ENCODE measurements at places on chromosomes 3 and 15.

GRCh38 chr15:88894819-88895767 is at the start of gene HAPLN3:
Gene HAPLN3, minus strand, starts transcription at chr15:88895544. Its CDS starts 8,246 bp downstream, at chr15:88887298.
- DNase-seq: peak; percentile 87

DNA sequence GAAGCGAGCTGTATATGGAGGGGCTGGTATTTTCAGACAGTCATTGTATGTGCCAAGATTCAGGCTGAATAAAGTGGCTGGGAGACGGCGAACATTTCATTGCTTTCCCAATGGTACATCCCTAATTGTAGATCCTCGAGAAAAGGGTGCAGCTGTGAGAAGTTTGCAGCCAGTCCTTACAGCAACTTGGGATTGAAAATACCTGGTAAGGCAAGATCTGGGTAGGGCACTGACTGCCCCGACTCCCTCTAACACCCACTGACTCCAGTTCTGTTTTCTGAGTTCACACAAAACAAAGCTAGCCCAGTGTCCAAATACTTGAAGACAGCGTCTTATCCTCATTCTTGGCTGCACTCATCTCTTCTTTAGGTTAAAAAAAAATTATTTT is 63.7 kb downstream of the EDEM1 start:
- DNase-seq: no peak

- DNase-seq: no peak
These were observed 55.6 kb downstream of the LHFPL4 start for GRCh38 chr3:9497821-9498565.

DNA sequence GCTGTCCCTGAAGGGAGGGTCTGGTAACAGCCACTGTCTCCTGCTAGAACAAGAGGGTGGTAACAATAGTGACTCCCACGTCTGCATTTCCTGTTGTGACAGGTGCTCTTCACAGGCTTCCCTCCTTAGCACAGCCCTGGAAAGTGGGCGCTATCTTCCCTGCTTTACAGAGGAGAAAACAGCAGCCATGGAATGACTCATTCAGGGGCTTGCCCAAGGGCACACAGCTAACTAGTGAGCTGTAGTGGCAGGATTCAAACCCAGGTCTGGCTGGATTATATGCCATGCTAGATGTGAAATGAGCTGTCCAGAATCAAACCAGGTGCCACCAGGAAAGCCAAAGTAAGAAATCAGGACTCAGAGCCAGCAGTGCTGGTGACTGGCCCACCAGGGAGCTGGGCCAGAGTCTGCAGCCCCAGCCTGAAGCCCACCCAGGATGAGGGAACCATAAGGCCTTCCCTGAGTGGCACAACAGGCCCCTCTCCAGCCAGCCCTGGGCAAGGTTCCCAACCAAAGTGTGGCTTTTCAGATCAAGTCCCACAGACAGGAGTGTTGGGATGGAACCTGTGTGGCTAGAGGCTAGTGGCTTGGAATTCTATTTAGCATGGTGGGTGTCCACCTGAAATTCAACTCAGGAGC is 102.4 kb downstream of the ETFA start:
- peak; percentile 25 for DNase-seq

DNA sequence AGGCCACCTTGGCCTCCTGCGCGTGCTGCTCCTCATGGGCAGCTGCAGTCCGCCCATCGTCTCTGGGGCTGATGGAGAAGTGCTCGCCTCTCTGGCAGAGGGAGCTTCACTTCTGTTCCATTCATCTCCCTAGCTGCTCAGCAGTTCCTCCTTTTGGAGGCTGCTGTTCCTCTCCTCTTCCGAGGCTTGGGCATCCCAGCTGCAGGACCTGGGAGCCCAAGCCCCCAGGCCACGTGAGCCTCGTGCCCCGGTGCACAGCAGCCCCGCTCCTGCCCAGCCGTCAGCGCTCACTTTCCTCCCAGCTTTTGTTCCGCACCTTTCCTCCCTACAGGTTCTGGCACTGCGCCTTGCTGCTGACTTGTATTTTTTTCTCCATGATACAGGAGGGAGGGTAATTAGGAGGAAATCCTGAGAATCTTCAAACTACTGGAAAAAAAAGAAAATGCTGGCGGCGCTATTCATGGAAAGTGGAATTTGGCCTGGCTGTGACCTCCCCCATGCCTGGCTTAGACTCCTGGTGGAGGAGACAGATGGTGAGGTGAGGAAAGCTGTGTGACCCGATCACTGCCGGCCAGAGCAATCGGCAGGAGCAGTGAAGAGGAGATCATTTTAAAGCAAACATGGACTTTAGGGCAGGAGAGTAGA is 210.1 kb downstream of the CHST2 start:
- DNase-seq: peak; percentile 27

- no peak for DNase-seq
These were observed 132.3 kb downstream of the LRRK1 start for GRCh38 chr15:101051291-101052030.

GRCh38 chr15:73899197-73900094 is 26.1 kb downstream of the TBC1D21 start:
- DNase-seq: peak; percentile 74

DNA sequence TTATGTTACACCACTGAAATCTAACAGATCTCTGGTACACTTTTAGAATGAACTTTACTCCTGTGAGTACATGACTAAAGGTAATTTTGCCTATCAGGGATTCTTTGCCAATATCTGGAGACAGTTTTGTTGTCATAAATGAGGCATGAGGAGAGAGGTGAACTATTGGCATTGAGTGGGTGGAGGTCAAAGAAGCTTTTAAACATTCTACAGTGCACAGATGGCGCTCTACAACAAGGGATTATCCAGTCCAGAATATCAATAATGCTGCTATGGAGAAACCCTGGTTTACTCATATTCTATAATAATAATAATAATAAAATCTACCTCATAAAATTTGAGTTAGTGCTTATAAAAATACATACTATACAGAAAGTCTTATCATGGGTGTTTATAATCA is 702.3 kb downstream of the SI start:
- DNase-seq: no peak

DNA sequence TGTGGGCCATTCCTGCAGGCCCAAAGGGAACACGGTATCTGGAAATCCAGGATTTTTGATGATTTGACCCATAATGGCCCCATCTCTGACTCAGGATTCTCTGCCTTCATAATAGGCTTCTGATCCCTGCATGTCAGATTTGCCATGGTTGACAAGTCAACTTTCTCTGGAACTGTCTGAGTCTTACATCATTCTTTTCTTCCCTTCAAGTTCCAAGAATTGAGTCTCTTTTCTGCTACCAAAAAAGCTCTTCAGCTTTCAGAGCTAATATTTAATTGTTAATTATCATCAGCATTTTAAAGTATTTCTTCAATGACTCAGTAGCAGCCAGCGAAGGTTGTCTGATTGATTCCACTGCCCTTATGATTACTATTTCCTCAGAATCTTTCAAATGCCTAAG is 244.4 kb upstream of the COL8A1 start:
- no peak for DNase-seq

GRCh38 chr3:196559826-196560225 is 8.5 kb downstream of the WDR53 start:
- DNase-seq: no peak

- DNase-seq: no peak
These were observed 50.3 kb upstream of the CHRNB4 start for GRCh38 chr15:78691167-78691850.

DNA sequence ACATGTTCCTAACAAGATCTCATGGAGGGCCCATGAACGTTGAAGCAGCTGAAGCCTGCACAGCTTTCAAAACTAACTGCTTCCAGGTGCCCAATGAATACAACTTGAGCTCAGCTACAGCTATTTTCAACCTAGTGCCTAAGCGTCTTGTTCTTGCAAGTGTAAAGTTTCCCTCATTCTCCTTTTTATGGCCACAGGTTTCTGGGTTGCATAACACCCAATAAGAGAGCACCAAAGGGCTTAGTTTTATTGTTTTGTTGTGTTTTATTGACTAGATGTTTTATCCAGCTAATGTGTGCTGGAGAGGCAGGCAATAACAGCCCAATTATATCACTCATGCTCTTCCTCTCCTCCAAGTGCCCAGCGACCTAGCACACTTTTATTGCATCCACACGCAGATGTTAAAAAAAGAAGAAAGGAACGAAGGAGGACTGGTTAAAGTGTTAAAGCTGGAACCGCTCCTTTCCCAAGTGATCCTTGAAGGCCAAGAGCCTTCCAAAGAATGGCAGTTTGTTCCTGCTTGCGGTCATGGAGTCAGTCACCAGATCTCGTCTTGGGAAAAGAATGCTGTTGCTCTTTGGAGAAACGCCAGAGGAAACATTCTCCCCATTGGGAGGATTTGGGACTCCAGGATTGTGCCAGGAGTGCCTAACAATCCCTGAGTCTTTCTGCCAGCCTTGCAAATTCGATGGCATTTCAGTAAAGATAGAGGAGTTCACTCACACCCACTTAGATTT is 156.9 kb downstream of the MEX3B start:
- DNase-seq: no peak

DNA sequence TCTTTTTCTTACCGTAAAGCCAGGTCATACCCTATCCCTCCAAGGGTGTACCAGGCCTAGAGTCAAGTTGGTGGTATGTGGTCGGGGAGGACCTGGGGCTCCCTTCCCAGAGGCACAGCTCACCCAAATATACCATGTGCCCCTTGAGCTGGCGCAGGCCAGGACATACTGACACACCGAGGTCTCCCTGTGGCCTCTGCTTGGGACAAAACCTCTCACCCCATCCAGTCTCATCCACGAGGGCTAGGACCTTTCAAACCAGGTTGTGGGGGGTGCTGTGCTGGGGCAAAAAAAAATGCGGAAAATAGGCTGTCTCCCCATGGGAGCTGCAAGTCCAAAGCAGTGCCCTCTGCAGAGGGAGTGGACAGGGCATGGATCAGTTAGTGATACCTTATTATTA is 22.8 kb downstream of the PTH1R start:
- no peak for DNase-seq

- no peak for DNase-seq
These were observed 23.1 kb upstream of the GPR171 start for GRCh38 chr3:151226088-151226563.

DNA sequence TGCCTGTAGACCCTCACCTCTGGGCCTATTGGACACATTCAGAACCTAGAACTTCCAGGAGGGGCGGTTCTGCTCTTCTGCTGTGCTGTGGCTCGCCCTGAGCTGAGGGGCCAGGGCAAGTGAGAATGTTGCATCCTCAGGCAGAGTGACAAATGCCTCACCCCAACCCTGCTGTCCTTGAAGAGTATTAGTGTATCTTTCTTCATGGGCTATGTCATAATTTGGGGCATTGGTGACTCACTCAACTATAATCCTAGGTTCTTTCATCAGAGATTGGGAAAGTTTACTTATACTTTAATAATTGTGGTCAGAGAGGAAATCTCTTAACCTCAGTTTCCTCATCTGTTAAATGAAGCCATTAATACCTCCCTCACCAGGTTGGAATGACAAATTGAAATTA is 143.8 kb downstream of the SV2B start:
- DNase-seq: no peak

GRCh38 chr3:23865595-23866396 is 51.0 kb downstream of the NKIRAS1 start:
- DNase-seq: peak; percentile 62

DNA sequence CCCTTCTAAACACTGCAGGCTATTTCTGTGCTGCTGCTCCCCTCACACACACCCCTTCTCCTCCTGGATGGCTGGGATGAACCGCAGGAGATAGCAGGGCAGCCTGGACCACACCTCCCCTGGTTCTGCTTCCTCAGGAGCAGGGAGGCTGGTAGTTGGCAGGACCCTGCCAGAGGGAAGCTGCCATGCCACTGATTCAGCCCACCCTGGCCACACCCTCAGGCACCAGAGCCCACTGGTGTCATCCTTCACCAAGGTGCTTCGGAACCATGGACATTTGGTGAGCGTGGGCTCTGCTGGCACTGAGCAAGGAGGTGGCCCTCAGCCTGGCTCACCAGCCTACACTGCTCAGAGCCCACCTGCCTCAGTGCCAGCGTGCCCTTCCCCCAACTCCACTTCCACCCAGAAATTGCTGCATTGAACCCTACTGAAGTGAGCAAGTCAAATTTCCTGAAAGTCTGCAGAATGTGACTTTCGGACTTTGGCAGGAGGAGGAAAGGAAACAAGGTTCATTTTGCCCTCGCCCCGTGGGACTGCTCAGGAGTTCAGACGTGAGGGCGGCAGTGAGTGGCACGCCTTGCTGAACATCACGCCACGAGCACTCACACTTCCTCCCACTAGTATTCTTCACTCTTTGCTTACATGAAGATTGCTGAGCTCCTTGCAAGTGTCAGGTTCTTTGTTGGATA is 26.3 kb downstream of the BMF start:
- DNase-seq: no peak

GRCh38 chr15:37095770-37096557 is 4.4 kb downstream of the MEIS2 start:
- DNase-seq: peak; percentile 54

GRCh38 chr3:22795917-22796316 is 407.2 kb upstream of the UBE2E2 start:
- no peak for DNase-seq

DNA sequence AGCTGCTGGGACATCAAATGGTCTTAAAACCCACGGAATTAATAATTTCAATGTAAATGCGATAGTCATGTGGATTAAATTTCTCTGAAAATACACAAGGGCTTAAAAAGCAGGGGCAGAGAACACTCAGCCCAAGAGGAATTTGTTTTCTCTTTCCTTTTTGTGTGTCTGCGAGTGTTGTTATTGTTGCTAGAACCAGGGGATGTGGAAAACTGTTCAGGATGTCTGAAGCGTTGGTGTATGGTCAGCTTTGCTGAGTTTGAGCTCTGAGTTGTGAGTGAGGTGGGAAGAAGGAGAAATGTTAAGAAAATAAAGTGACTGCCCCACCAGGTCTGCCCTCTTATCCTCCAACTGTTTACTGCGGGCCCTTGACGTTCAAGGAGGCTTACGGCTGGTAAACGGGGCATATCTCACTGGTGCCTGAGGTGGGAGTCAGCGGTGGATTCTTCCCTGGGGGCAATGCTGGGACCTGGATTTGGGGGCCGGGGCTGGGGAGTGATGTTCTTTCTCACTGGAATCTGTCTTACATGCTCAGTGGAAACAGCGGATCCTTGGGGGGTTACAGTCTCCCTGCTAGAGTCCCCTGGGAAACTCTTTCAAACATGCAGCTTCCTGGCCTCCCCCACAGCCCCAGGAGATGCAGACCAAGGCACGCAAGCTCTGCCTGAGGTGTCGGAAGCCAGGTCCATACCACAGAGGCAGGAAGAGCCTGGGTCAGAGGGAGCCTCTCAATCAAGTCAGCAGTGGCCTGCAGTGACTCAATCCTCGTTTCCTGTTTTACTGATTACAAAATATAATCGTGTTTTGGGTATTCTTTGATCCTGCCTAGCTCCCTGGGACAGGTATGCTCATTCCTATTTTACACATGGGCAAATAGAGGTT is 41.8 kb downstream of the ITGA11 start:
- DNase-seq: no peak

DNA sequence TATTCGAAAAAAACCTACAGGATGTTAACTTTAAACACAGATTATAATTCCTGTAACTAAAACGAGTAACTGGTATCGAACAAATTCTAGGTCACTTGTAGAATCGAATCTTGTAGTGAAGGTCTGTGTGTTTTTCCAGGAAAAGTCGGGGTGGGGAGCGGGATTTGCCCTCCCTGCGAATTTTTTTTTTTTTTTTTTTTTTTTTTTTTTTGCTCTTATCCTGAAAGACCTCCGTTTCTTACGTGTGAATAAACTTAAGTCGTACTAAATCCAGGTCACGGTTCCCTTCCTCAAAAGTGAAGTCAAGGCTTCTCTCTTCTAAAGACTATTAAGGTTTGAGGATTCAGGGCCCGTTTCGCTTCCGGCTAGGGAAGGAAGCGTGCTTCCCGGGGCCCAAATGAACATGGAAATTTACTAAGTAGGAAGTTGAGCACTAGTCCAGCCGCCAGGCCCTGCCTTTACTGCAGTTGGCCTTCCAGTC is 770 bp downstream of the TBC1D5 start:
- DNase-seq: no peak

Measured in H7 (cell line).